ENCODE measurements at places on chromosomes 2 and 18.
A peak's percentile ranks its signal among the peaks of the same experiment; 100 is the strongest.

DNA sequence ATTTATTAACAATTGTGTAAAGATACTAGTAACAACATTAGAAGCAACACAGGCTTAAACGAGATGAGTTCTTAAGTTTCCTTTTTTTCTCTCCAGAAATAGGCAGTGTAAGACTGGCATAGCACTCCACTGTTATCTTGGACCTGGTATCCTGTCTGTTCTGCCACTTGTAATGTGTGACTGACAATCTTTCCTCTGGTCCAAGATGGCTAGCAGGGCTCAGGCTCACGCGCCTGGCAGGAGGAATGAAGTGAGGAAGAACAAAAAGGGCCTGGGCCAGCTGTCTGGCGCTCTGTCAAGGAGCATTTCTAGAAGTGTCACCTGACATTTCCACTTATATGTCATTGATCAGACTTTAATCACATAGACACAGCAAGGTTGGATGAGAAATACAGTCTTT lies 31.6 kb upstream of the CCDC195 start:
- no peak for DNase-seq

DNA sequence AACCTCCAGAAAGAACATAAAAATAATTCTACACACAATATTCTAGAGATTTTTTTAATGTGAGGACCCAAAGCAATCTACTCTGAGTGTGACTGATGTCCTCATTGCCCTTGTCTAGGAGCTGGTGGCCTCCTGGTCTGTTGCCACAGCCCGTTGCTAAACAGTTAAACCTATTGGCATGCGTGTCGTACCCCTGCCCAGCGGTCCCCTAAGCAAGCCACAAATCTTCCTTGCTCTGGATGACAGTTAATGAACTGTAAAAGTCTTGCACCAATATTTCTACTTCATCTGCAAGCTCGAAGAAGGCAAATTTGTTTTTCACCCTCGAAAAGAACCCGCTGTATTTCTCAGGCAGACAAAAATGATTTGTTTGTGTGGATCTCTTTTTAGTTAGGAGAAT lies 489.1 kb upstream of the MEX3C start:
- no peak for DNase-seq

DNA sequence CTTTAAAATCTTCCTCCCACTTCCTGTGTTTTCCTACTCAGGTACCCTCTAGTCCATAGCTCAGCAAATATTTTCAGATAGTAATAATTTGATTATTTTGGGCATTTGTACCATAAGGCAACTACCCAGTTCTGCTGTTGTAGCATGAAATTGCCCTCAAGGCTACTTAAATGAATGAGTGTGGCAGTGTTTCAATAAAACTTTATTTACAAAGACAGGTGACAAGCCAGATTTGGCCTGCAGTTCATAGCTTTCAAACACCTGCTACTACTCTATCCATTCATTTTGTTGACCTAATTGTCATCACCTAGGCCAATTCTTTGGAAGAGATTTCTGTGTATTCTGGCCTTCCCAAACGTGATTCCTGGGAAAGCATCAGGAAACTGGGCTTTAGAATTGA lies 28.9 kb downstream of the NYAP2 start:
- DNase-seq = no peak

GRCh38 chr18:77131652-77132368 lies 773 bp downstream of the MBP start:
- peak; percentile 14 for DNase-seq

DNA sequence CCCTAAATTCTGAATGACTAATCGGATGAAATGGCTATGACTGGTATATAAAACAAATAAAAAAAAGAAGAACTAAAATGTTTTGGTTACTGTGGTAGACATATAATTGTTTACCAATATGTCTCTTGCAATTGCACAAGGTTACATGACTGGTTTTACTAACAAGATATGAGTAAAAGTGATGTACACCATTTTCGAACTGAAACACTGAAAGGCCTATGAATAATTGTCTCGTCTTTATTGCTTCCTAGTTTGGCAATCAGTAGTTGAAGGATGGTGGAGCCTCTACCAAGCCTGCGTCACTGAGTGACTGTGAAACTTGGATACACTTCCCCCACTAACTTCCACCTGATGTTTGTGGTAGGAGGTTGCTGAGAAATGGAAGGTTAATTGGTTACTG lies 16.5 kb downstream of the CDH19 start:
- no peak for DNase-seq

DNA sequence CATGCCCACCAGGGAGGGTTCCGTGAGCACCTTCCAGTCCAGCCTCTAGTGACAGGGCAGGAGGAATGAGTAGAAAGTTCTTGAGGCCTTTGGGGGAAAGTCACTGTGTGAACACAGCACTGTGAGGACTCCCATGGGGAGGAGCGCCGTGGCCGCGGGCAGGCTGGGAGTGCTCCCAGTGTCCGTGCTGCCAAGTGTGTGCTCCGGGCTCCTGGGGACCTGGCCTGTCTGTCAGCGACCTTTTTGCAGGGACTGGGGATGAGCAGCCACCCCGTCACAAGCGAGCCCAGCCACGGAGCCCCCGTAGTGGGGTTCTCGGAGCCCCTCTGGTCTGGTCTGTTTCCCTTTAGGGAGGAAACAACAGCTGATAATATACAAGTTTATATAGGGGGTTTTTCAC lies 36.8 kb downstream of the PDIA6 start:
- DNase-seq = no peak

GRCh38 chr2:150060341-150060740 lies 427.1 kb downstream of the RND3 start:
- DNase-seq = no peak

DNA sequence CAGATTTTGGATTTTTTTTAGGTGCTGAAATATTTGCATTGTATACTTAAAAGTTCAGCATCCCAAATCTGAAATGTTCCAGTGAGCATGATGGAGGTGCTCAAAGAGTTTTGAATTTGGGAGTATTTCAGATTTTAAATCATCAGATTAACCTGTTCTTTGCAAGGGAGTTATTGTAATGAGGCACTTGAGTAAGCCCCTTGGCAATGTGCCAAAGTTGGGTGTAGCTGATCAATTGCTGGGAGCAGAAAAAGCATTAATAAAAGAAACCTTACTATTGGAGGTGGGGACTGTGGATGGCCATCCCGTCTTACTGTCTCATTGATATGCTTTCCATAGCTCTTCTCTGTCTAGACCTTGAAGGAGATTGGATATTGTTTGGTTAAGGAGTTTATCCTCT lies 28.3 kb downstream of the MALT1 start:
- DNase-seq = no peak

DNA sequence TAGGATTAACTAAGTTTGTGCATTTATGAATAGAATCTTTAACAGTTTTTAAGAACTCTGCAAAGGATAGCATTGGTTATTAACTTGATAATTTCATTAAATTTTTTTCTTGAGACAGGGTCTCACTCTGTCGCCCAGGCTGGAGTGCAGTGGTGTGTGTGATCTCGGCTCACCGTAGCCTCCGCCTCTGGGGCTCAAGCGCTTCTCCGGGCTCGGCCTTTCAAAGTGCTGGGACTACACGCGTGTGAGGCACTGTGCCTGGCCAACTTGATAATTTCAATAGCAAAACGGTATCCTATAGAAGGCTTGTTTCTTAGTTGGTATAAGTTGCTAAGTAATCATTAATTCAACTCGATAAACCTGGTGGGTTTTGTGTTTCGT lies 38.0 kb downstream of the ADNP2 start:
- DNase-seq = no peak

GRCh38 chr2:43480874-43481273 lies 115.0 kb downstream of the THADA start:
- DNase-seq = no peak

GRCh38 chr18:39172695-39173421 lies 1607.3 kb upstream of the CELF4 start:
- DNase-seq = no peak

- DNase-seq = no peak
These were observed 37.1 kb upstream of the ZCCHC2 start for GRCh38 chr18:62485684-62486083.

- no peak for DNase-seq
These were observed 23.5 kb downstream of the CHMP1B start for GRCh38 chr18:11874676-11875075.

GRCh38 chr2:209629597-209629996 lies 142.0 kb upstream of the UNC80 start:
- no peak for DNase-seq

GRCh38 chr2:143974262-143974661 lies 545.7 kb downstream of the ZEB2 start:
- DNase-seq = no peak

- DNase-seq = no peak
These were observed 27.3 kb upstream of the TACR1 start for GRCh38 chr2:75226617-75227016.

DNA sequence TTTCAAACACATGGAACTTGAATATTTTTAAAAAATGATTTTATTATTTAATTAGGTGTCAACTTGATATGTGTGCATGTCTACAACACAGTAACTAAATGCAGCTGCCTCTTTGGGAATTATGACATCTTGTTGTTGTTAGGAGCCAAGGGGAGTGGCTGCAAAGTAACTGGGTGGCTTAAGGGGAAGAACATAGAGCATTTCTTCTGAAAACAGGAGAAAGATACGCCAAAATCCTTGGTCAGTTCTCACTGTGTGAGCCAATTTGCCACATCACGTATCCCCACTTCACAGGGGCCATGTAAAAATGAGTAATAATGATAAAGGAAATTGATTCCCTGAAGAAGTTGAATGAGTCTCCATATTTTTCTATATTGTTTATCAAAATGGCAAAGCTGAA lies 309.8 kb upstream of the COL3A1 start:
- no peak for DNase-seq

DNA sequence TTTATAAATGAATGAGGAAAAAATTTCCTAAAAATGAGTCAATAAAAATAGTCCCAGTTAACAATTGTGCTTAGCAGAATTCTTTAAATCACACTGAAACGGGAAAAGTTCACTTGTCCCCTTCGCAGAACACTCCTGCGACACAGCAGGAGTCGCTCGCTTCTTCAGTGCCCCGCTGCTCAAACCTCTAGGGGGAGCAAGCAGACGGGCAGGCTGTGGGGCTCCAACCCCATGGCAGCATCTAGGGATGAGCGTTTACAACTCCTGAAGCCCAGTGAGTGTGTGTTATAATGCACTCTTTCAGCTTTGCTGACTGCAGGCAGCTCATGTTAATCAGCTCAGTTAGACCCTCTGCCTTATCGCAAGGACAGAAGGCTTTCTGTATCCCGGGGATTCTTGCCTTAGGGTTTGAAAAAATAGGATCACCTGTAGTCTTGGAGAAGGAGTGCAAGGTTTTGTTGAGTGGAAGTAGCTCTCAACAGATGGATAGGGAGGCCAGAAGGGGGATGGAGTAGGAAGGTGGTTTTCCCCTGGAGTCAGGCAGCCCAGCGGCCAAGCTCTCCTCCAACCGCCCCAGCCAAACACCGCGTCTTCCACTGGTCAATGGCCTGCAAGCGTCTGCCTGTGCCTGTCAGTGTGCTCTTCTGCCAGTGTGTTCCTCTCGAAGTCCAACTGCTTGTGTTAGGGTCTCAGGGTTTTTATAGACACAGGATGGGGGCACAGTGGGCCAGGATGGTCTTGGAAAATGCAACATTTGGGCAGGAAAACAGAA lies 1977.7 kb upstream of the LRRTM1 start:
- DNase-seq = no peak

DNA sequence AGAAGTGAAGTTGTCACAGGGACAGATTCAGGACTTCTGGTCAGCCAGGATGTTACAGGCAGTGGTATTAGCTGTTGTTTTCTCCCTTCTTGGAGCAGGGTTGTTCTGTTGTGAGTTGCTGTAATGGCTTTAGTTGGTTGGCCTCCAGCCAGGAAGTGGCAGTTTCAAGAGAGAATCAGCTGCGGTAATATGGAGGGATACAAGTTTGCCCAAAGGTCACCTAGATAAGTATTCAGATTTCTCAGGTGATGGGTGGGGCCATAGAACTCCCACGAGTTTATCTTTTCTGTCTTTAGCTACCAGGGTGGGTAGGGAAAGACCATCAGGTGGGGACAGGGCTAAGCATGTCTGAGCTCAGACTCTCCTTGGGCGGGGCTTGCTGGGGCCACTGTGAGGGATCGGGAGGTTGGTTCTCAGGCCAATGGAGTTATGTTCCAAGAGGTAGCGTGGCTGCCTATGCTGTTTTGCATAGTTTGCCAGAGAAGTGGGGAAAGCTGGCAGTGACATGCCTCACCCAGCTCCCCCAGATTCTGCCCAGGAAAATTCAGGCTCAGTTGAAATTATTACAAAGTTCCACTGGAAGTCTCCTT lies 640.4 kb upstream of the CHAC2 start:
- no peak for DNase-seq

GRCh38 chr18:11972371-11973174 lies 8.7 kb upstream of the IMPA2 start:
- no peak for DNase-seq

GRCh38 chr2:18325118-18325517 lies 235.3 kb downstream of the RDH14 start:
- DNase-seq = no peak

- DNase-seq = no peak
These were observed 10.9 kb upstream of the HS6ST1 start for GRCh38 chr2:128329607-128330006.

GRCh38 chr2:150806336-150806735 lies 318.9 kb upstream of the RND3 start:
- DNase-seq = no peak

DNA sequence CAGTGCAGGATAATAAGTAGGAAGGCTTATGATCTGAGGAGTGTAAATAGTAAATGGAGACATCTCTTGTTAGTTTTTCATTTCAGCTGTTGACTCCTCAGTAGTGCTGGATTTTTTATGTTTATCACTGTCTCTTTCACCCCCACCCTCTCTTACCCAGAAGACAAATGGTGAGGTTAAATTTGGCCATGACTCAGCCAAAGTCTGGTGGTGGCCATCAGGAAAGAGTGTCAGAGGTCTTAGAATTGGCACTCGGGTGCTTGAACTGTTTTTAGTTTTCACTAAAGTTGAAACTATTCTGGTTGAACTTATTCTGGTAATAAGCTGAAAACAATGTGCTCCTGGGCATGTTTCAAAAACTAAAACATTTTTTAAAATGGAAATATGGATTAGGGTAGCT lies 123.3 kb downstream of the FHOD3 start:
- DNase-seq = no peak

DNA sequence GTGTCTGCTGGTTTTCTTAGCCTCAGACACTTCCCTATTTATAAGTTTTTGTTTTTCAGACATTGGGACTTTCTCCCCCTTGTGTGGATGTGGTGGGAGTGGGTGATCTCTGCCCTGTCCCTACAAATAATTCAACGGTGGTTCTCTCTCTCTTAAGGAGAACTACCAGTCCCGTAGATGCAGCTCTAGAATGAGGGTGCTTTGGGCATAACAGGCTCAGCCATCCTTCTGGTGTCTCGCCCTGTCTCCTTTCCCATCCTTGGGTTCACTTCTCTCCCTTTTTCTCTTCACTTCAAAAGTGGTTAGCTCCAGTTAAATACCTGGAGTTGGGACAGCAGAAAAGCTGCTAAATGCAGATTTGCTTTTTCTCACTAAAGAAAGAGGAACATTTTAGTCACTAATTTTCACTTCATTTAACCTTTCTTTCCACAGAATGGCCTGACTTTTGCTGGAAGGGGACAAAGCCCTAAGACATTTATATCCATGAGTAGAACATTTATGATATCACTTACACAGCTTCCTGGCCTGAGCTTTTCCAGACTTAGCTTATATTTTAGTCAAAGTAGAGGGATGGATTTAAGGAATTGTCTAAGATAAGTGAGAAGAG lies 121.2 kb upstream of the CXCR4 start:
- DNase-seq = no peak

GRCh38 chr2:117502121-117502520 lies 312.4 kb upstream of the DDX18 start:
- no peak for DNase-seq

GRCh38 chr18:57797209-57797651 lies 5.9 kb downstream of the ATP8B1 start:
- no peak for DNase-seq

GRCh38 chr18:48709371-48710062 lies 170.7 kb downstream of the CTIF start:
- no peak for DNase-seq

Measured in activated CD4-positive, alpha-beta T cell treated with anti-CD3 and anti-CD28 coated beads for 24 hours (primary cell).